ENCODE measurements at places on chromosomes 1 and 21. TPM values are rescaled to one million over a fixed set of nuclear protein-coding genes. Genes with fewer than 3 reads are reported as not detected.

The ZC3H12A gene
- total RNA-seq, result 2.9 TPM

The LAD1 gene
- 4.6 TPM for total RNA-seq

The VHLL gene
- not detected for total RNA-seq

The MYOC gene
- total RNA-seq, result not detected

The SYPL2 gene
- total RNA-seq, result 4.4 TPM

- H3K27me3 ChIP-seq, result no peaks in the 10 kb centered on the region
- no peak overlapping the region for H3K4me3 ChIP-seq
- H3K4me1 ChIP-seq, result no peaks in the 10 kb centered on the region
Measured at GRCh38 chr1:41851589-41851988, 67.1 kb downstream of the HIVEP3 start.

GRCh38 chr1:214637722-214638458, 34.9 kb downstream of the CENPF start:
- H3K4me1 ChIP-seq, result no peaks in the 10 kb centered on the region
- H3K27me3 ChIP-seq, result no peaks in the 10 kb centered on the region
- no peak overlapping the region for H3K4me3 ChIP-seq
- DNase-seq, result no peak
